ENCODE measurements at places on chromosomes 6 and 20. TPM values are rescaled to one million over a fixed set of nuclear protein-coding genes. Genes with fewer than 3 reads are reported as not detected.
A peak's percentile ranks its signal among the peaks of the same experiment; 100 is the strongest.

SLC17A3 gene
- 0.09 TPM for total RNA-seq

DNA sequence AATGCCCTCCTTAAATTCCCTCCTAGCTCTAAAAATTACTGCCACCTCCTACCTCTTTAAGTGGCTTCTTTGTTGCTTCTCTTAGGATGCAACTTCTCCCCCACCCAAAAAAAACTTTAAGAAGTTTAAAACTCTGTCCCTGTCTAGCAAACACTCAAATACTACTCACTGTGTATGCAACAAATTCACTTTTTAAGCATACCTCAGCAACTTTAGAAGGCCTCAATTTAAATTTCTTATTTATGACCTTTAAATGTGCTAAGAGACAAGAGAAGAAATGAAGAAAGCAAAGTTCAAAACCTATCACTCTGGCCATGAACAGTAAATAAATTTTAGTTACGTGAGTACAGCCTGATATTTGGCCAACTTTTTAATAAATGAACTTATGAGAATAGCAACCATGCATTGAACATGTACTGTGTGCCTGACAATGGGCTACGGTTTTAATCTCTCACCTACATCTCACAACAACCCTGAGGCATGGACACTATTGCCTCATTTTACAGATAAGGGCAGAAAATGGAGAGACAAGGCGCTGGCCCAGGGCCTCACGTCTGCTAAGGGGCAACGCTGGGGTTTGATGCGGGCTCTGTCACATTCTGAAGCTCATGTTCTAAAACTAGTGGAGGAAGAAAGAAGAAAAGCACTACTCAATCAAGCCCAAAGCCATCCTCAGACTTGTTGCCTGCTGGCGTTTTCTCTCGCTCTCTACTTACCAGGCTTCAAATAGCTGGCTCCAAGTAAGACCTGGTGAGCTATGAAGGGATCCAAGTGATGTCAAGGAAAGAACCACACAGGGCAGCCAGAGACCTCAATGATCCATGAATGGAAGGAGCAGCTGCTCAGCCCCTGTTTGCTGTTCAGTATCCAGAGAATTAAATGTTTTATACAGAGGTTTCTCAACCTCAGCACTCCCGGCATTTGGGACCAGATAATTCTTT lies 99.8 kb downstream of the TBC1D7 start:
- peaks cover 13% of the 10 kb centered on the region for H3K4me1 ChIP-seq
- DNase-seq: no peak
- no peaks in the 10 kb centered on the region for H3K36me3 ChIP-seq
- no peaks in the 10 kb centered on the region for H3K27me3 ChIP-seq
- H3K4me3 ChIP-seq: no peak overlapping the region

DNA sequence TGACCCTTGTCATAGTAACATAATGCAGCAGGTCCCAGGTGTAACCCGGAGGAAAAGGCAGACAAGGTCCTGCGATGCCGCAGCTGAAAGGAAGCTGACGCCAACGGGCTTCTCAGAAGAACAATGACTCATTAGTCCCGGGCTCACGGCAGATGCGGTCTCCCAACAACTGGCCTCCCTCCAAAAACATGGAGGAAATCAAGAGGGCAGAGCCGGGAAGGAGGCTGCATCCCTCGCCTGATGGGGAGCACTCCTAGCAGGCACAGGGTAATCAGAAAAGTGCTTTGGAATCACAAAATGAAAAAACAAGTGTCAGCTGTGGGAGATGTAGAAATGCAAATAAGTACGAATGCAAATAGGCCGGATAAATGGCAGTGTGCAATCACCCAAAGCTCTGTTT lies 165.2 kb upstream of the AGPAT4 start:
- H3K36me3 ChIP-seq: no peaks in the 10 kb centered on the region
- no peak overlapping the region for H3K4me3 ChIP-seq
- H3K27ac ChIP-seq: no peak overlapping the region
- no peaks in the 10 kb centered on the region for H3K4me1 ChIP-seq
- DNase-seq: no peak

- peaks cover 1% of the 10 kb centered on the region for H3K27me3 ChIP-seq
- DNase-seq: no peak
- H3K4me1 ChIP-seq: no peaks in the 10 kb centered on the region
- no peaks in the 10 kb centered on the region for H3K36me3 ChIP-seq
- H3K4me3 ChIP-seq: no peak overlapping the region
Measured at GRCh38 chr6:169407325-169407724, 153.7 kb upstream of the THBS2 start.

DNA sequence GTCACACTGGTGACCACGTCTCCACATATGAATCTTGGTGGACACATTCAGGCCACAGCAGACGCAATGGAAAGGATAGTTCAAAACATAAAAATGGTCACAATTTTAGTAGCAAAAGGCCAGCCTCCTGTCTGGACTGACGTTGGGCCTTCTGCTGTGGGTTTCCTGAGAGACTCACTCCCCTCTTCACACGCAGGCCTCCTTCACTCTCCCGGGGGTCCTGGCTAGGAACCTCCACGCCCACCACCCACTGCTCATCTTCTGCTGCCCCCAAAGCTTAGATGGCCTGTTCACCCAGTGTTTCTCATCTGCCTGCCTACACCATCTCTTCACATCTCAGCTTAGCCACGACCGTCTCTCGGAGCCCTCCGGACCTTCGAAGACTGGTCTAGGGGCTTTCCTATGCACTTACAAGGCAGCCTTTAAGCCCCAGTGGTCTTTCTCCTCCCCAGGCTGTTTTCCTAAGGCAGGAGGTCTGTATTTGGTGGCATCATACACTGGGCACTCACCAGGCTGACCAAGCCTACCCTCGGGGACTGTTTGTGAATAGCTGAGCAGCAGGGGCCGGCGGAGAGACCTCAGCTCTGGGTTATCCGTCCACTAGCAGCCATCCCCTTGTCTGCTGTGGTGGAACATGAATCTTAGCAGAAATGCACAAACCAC lies 46.6 kb upstream of the AFDN start:
- H3K27me3 ChIP-seq: no peaks in the 10 kb centered on the region
- peaks cover 51% of the 10 kb centered on the region for H3K4me1 ChIP-seq

DNA sequence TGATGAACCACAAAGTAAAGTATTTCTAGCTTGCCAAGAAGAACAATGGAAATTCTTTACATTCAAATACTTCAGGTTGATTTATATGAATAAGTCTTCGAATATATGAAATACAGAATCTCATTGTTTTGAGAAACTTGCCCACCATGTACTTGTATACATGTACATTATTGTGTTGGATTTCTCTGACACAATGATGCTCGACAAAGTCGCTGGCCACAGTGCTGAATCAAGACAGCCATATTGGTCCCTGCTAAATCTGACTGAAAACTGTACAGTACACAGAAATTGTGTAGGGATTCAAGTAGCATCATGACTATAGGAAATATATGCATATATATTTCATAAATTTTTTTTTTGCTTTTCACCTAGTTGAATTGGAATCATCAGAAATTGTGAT lies 13.1 kb upstream of the LIN28B start:
- no peak overlapping the region for H3K27ac ChIP-seq
- peaks cover 12% of the 10 kb centered on the region for H3K4me1 ChIP-seq
- no peak for DNase-seq
- no peaks in the 10 kb centered on the region for H3K36me3 ChIP-seq

GRCh38 chr20:46400828-46401477 lies 5.5 kb downstream of the ELMO2 start:
- peaks cover 4% of the 10 kb centered on the region for H3K36me3 ChIP-seq
- H3K27ac ChIP-seq: no peak overlapping the region
- H3K27me3 ChIP-seq: no peaks in the 10 kb centered on the region
- no peak overlapping the region for H3K4me3 ChIP-seq
- peaks cover 50% of the 10 kb centered on the region for H3K4me1 ChIP-seq
- DNase-seq: no peak

GRCh38 chr20:3981132-3981452 lies 34.3 kb downstream of the RNF24 start:
- H3K4me3 ChIP-seq: peak overlapping the region; percentile 56
- peak overlapping the region; percentile 70 for H3K27ac ChIP-seq
- no peak for DNase-seq
- no peaks in the 10 kb centered on the region for H3K36me3 ChIP-seq
- peaks cover 18% of the 10 kb centered on the region for H3K4me1 ChIP-seq

GRCh38 chr6:62298745-62299392 lies 12.8 kb upstream of the KHDRBS2 start:
- no peak overlapping the region for H3K27ac ChIP-seq
- no peak overlapping the region for H3K4me3 ChIP-seq
- no peaks in the 10 kb centered on the region for H3K4me1 ChIP-seq

DNA sequence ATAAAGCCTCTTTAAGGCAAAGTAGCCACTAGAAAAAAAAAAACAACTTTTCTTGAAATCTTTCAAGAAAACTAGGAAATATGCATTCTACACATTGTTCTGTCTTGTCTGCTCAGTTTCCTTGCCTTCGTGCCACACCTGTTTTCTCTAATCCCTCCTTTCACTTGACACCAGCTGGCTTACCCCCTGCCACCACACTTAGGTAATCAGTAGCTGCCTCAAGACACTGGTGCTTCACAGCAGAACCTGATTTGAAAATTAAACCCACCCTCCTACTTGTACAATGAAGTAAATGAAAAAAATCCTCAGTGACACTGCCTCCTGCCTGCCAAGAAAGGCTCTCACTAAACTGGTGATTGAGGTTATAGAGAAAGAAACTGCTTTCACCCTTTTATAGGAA lies 45.8 kb upstream of the SCML4 start:
- no peak for DNase-seq
- H3K4me1 ChIP-seq: no peaks in the 10 kb centered on the region
- H3K27ac ChIP-seq: no peak overlapping the region
- no peaks in the 10 kb centered on the region for H3K27me3 ChIP-seq
- peaks cover 3% of the 10 kb centered on the region for H3K36me3 ChIP-seq

DNA sequence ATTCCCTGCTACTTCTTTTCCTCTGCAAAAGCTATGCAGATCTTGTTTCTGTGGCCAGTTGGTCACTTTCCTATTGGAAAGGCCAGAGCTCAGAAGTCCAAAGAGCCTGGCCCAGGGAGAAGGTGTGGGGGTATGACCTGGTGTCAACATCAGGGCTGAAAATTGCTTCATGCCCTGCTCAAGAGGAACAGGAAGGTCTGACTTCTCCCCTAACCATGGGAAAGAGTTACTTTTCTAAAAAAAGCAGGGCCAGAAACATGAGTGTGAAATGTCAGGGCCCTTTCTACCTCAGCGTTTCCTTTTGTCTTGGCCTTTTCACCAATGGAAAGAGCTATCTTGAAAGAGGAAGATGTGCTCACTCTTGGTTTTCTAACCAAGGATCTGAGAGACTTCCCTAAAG lies 117.4 kb downstream of the MAFB start:
- H3K4me1 ChIP-seq: no peaks in the 10 kb centered on the region
- no peaks in the 10 kb centered on the region for H3K36me3 ChIP-seq
- H3K27me3 ChIP-seq: no peaks in the 10 kb centered on the region
- no peak overlapping the region for H3K4me3 ChIP-seq

SLC24A3 gene
- total RNA-seq: not detected

PIM1 gene
- total RNA-seq: 19.1 TPM

GRCh38 chr6:139114746-139115145 lies 20.1 kb upstream of the HECA start:
- no peaks in the 10 kb centered on the region for H3K27me3 ChIP-seq
- no peaks in the 10 kb centered on the region for H3K4me1 ChIP-seq
- H3K27ac ChIP-seq: no peak overlapping the region
- no peaks in the 10 kb centered on the region for H3K36me3 ChIP-seq

- H3K4me1 ChIP-seq: peaks cover 19% of the 10 kb centered on the region
- peak within 1 kb of the TSS; percentile 68 for H3K4me3 ChIP-seq
- no peaks in the 10 kb centered on the region for H3K36me3 ChIP-seq
- no peak for DNase-seq
Measured at GRCh38 chr6:139028658-139029469, at the start of gene ABRACL. TSS of gene ABRACL (plus strand) at chr6:139028745. CDS start at chr6:139034161, 5,416 bp downstream.

DNA sequence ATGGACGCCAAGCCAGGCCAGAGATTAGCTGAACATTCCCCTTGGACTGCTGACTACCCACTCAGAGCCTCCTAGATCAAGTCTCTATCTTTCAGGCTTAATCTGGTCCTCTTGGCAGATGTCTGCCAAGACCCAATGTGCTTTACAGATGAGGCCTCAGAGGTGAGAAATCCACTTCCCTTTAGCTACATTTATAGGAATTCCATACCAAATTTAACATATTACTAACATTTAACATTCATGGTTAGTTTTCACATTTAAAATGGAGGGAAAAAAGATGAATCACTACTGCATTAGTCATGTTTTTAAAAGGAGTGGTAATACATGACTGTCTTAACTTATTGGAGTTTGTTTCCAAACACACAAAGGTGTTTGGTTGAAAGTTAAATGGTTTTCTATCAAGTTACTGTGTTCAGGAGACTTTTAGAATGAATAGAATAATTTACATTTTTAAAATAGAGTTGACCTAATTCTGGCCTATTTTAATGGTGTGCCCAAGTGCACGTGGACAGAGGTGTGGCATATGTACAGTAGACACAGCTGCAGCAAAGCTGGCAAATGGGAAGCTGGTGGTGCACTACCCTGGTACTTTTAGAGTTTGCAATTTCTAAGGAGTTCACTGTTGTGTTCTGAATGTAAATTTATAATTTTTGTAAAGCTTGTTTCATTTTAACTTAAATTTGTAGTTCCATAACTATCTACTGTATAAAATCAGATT lies 41.9 kb upstream of the CALHM6 start:
- no peak overlapping the region for H3K4me3 ChIP-seq
- H3K36me3 ChIP-seq: no peaks in the 10 kb centered on the region
- DNase-seq: no peak
- H3K4me1 ChIP-seq: peaks cover 7% of the 10 kb centered on the region

DNA sequence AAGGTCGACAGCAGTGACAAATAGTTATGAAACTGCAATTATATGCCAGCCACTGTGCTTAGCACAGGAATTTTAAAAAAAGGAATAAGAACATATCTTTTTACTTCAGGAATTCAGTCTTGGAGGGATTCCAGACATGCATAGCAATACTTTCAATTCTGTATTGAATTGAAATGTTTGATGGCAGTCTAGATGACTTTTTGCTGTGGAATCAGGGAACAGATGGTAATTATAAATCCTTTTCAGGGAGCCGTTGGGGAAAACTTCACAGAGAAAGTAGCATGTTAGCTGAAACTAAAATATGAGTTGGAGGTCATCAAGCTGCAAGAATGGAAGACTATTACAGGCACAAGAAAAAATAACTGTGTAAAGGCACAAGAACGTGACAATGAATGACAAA lies 74.8 kb downstream of the IMPG1 start:
- H3K4me3 ChIP-seq: no peak overlapping the region
- no peaks in the 10 kb centered on the region for H3K27me3 ChIP-seq
- DNase-seq: no peak
- no peak overlapping the region for H3K27ac ChIP-seq
- no peaks in the 10 kb centered on the region for H3K4me1 ChIP-seq
- H3K36me3 ChIP-seq: no peaks in the 10 kb centered on the region

LY86 gene
- total RNA-seq: not detected

DNA sequence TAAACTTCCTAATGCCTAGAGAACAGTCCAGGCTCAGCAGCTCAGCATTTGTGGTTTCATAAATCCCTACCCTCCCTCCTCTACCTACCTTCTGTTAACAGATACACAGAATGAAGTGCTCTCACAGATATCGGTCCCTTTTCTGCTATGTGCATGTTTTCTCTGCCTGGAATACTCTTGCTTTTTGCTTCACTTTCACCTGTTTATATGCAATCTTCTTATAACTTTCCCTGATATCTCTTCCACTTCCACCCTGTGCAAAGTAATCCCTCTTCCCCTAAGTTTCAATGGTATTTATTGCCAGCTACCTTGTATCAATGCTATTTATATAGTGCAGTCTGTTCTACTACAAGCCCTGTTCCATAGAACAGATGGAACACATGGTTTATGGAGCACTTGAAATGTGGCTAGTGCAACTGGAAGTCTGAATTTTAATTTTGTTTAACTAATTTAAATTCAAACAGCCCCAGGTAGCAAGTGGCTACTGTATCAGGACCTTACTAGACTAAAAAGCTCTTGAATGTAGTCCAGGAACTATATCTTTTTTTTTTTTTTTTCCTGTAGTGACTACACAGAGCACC lies 3.1 kb upstream of the TAB2 start:
- H3K36me3 ChIP-seq: no peaks in the 10 kb centered on the region
- no peak for DNase-seq
- no peak overlapping the region for H3K4me3 ChIP-seq

PRPH2 gene
- 0.06 TPM for total RNA-seq

SLC22A2 gene
- total RNA-seq: not detected
